ENCODE measurements at places on chromosomes 12 and 14.
A peak's percentile ranks its signal among the peaks of the same experiment; 100 is the strongest.

DNA sequence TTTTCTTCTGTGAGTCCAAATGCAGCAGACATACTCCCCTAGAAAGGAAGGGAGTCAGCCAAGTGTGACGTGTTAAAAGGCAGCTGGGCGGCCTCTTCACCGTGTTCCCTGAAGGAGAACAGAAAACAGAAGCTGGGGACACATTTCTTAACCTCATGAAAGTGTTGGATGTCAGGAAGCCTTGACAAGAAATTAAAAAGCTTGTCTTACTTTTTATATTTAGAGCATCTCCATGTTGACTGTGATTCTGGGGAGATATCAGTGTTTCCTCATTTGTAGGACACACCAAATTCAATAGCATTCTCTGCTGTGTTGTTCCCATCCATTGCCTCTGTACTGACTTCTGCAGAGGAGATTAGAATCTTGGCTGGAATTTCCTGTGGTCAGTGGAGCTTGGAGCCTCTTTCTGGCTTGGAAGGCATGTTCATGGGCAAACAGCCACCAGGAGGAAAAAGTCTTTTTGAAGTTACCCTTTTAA, 93.7 kb downstream of the RMST start:
- peak; percentile 10 for DNase-seq

DNA sequence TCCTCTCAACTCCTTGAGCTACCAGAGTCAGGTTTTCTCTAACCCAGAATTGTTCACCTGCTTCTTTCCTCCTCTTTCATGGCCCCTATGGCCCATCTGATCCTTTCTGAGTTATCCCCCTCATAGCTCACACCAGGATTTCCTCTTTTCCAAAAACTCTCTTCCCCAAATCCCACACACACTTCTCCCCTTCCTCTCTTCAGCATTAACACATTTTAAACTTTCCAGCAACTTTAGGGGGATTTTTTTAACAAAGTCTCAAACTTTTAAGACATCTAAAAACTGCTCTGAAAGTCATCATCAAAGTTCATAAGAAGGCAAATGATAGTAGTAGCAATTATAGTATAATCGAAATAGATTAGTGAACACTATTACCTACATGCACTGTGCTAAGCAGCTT, 7.9 kb downstream of the OR10P1 start:
- DNase-seq: no peak

GRCh38 chr12:108457734-108458361, 57.2 kb upstream of the FICD start:
- no peak for DNase-seq

DNA sequence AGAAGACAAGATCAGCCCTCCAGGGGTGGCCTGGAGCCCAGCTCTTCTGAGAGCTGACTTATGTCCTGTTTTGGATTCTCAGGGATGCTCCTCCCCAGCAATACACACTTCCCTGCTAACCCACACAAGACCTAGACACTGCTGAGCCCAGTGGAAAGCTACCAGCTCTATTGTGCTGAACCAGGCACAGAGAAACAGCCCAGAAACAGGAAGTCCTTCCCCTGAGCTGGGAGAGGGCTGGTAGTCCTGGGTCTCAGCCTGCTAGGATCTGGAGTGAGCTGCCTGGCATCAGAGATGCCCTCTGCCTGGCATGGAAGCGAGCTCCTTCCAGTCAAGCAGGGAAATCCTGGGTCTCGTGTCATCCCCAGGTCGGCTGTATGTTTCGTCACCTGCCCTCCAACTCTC, 1.2 kb upstream of the LAG3 start:
- DNase-seq: no peak

GRCh38 chr12:4802841-4803240, 82.6 kb downstream of the GALNT8 start:
- no peak for DNase-seq

DNA sequence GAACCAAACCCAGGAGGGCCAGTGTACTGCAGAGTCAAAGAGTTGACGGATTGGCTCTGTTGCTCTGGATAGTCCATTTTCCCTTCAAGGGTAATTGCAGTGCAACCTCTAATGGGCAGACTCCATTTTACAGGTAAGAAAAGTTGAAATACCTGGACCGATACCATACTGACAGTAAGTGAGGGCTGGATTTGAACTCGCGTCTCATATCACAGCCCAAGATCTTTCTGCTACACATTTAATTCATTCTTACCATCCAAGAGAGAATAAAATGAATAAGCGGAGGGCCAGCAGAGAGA, 356 bp upstream of the ZC3H14 start:
- DNase-seq: no peak

DNA sequence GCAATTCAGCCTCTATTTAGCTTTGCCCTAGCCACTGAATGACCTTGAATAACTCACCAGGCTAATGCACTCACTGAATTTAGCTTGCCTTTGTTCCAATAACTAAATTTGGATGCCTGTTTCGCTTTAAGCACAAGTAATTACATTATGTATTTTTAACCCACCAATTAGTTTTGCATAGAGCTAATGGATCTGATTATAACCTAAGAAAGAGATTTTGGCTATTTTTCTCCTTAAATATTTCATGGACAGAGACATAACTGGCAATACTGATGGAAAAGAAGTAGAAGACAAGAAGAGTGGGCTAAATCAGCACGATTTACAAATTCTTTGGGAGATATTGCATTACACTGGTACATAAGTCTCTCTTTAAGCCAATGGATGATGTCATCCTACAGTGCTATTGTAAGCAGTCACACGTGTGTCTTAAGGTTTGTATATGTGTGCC, 85.7 kb downstream of the AKAP6 start:
- peak; percentile 46 for DNase-seq

- no peak for DNase-seq
Measured at GRCh38 chr12:38162708-38163441, 153.7 kb upstream of the ALG10B start.
